ENCODE measurements at places on chromosomes 11 and 22.

GRCh38 chr11:61009392-61010275, 38.2 kb downstream of the CD6 start:
- peaks cover 37% of the 10 kb centered on the region for H3K4me1 ChIP-seq
- DNase-seq: no peak
- H3K27me3 ChIP-seq: no peaks in the 10 kb centered on the region
- peaks cover 67% of the 10 kb centered on the region for H3K36me3 ChIP-seq
- H3K4me3 ChIP-seq: no peak overlapping the region

DNA sequence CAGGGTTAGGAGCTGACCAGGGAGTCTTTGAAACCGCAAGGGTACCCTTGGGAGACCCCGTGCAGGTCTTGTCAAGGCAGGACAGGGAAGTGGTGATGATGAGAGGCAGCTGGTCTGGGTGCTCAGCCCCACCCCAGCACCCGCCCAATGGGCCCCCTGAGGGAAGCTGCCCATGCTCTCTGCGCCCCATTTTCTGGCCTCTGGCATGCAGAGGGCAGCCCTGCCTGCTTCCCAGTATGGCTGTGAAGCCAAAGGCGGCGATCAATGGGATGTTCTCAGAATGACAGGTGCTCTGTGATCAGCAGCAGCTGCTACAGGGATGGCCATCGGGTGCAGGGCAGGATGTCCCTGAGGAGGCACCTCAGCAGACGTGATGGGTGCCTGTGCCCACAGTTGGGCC, 54.7 kb downstream of the CDKN1C start:
- H3K27ac ChIP-seq: no peak overlapping the region
- no peak overlapping the region for H3K4me3 ChIP-seq
- DNase-seq: no peak
- no peaks in the 10 kb centered on the region for H3K4me1 ChIP-seq

DNA sequence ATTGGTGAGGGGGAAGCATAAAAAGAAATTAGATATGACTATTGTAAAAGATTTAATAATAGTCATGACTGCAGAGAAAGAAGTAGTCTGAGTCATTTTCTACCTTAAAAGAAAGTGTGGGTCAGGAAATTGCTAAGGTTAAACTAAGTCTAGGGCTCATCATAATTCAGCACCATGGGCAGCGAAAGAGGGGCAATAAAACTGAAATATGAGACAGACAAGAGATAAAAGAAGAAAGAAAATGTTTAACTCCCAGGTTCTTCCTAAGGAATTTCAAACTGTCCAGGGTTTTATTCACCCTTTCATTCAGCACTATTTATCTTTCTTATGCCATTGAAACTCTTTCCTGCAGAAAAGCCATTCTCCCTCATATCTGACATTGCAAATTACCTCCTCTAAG, 114.4 kb upstream of the API5 start:
- H3K4me1 ChIP-seq: no peaks in the 10 kb centered on the region
- H3K27me3 ChIP-seq: no peaks in the 10 kb centered on the region
- no peak overlapping the region for H3K4me3 ChIP-seq
- H3K36me3 ChIP-seq: peaks cover 2% of the 10 kb centered on the region
- no peak overlapping the region for H3K27ac ChIP-seq

- no peaks in the 10 kb centered on the region for H3K4me1 ChIP-seq
- peaks cover 2% of the 10 kb centered on the region for H3K36me3 ChIP-seq
- DNase-seq: no peak
- no peak overlapping the region for H3K27ac ChIP-seq
- peaks cover 35% of the 10 kb centered on the region for H3K27me3 ChIP-seq
Measured at GRCh38 chr11:119902656-119903231, 173.7 kb upstream of the NECTIN1 start.
